ENCODE measurements at places on chromosomes 1 and 21.

- DNase-seq: no peak
These were observed 31.7 kb downstream of the ERICH3 start for GRCh38 chr1:74641876-74642275.

DNA sequence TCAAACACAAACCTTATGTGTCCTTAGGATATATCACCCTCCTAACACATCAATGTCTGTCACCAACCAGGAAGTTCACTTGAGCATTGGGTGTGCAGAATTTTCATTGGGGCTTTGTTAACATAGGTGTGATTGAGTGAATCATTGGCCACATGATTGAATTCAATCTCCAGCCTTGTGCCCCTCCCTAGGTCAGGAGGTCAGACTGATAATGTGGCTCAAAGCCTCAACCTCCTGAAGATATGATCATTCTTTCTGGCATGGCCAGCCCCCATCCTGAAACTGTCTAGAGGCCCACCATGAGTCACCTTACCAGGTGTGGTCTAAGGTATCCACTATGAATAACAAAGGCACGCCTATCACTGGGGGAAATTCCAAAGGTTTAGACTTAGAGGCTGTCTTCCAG lies 90.1 kb downstream of the PKN2 start:
- no peak for DNase-seq

DNA sequence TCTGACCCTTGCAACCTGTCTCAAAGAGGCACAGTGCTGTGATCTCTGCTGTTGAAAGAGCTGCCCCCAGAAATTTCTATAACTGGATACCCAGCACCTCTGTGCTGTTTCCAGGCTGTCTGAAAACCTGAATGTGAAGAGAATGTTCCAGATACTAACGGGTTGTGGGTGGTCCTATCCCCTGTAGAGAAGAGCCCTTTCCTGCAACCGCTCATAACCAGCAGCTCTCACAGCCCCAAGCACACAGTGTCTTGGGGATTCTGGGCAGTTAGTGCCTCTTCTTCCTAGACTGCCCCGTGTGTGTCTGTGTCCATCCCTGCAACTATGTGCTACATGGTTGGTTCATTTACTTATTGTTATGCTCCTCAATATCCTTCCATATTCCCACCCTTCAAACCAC lies 104.5 kb downstream of the SUSD4 start:
- no peak for DNase-seq

DNA sequence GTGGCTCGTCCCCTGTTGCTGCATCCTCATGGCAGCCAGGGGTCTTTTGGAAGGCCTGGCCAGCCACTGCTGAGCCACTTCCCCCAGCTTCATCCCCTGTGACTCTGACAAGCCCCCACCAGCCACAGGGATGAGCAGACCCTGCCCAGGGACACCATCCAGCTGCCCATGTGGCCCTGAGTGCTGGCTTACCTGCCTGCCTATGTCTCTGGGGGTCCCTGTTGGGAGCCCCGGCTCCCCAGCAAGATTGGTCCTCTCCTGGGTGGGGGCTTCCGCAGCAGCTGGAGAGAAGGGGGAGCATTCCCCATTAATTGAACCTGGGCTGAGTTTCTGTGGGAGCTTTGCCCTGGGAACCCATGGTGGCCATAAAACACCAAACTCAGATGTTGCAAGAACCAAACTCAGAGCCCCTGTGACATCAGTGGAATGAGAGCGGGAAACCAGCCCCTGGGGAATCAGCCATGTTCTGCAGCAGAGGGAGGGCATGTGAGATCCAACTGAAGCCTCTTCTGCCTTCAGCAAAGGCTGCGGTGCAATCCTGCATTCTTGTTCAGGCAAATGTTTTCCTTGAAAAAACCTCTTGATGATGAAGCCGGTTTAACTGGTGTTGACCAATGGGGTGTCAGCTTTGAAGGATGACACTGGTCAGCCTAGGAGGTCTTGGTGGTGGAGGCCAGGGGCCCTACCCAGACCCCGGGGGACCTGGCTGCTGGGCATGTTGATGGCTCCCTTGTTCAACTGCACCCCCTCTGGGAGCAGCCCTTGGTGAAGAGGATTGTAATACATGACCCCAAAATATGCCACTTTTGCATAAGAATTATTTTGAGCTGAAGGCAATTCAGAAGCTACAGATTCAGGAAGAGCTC lies 28.3 kb upstream of the COL18A1 start:
- DNase-seq: no peak

- no peak for DNase-seq
These were observed 139.7 kb downstream of the RERE start for GRCh38 chr1:8677782-8678181.

DNA sequence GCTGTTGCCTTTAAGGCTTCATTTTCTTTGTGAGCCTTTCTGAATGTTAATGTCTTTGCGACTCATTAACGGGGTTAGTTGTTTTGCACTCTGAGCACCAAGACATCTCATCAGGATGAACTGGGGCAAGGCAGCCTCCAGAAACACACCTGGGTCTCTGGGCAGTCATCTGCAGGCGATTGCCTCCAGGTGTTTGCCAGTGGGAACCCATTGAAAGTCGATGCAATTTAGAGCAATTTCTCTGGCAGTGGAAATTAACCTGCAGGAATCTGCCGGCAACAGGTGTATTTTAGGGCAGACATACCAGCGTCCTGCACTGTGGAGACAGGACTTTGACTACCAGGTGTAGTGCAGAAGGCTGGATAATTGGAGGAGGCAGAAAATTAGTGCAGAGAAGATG lies 661.0 kb upstream of the PTBP2 start:
- DNase-seq: no peak

GRCh38 chr1:1302006-1302430 lies 5.7 kb downstream of the ACAP3 start:
- no peak for DNase-seq

GRCh38 chr1:189958756-189959155 lies 518.9 kb downstream of the BRINP3 start:
- no peak for DNase-seq

GRCh38 chr1:160724465-160725242 lies 13.0 kb upstream of the CD48 start:
- DNase-seq: no peak

DNA sequence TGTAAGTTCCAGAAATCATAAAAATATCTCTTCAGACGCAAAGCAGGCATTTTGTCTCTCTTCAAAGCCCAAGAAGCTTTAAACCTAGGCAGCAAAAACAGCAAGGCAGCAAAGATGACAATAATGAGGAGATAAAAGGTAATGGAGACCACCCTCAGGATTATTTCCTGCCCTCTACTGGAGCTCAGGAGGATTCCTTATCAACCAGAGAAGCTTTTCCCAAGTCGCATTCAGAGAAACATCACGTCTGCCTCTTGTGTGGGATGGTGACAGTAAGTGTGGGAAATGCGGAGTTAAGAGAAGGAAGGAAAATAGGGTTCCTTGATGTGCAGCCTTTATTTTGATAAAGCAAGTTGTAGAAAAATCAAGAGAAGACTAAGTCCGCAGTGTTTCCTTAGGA lies 365.8 kb downstream of the RGS7 start:
- DNase-seq: no peak

GRCh38 chr1:89285745-89286380 lies 13.2 kb upstream of the GBP5 start:
- no peak for DNase-seq

DNA sequence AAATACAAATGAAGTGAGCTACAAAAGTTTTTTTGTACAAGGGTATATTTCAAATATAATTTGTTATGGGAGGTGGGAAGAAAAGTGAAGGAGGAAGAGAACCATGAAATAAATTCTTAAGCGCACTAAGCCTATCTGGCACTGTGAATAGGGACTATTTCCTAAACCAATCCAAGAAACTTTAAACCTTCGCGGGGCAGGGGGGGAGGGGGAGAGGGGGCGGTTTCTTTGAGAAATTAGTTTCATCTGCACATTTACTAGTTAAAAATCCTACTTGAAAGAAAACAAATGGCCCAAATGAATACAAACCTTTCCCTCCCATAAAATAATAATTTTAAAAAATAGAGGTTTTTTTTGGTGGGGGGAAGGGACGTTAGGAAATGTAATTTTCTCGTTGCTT lies 364 bp downstream of the GOLPH3L start:
- no peak for DNase-seq

DNA sequence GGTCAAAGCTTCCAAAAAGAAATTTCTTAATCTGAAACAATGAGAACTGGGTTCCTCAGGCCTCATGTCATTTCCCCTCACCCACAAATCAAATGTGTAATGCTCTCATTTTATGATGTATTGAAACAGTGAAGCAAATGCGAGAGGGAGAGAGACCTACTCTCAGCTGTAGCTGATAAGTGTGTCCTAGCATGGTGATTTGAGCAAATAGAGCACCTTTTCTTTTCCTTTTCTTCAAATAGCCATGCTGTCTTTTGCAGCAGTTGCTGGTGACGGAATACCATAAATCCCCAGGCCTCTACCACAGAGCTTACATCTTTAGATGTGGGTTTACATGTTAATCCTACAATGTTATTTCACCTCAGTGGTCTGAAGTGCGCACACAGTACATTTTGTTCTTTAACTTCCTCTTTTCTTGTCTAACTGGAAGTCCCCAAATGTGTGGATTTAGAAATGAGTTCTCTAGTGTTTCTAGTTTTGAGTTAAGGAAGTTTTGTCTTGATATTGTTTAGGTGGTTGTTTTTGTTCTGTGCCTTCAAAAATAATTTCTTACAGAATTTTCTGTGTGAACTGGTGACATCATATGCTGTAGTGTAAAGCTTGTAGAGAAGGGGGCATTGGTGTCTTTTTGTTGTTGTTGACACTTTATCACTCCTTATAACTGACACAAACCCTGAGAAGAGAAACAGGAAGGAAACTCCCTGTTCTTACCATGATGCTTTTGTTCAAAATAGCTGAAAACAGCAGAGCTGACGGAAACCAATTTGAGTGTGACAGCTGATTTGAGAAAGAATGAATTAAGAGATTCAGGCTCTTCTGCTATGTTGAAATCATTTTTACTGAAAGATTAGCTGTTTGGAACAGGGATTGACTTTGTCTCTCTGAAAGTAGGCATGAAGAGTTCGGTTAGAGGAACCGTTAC lies 12.2 kb downstream of the SMAP2 start:
- DNase-seq: no peak

DNA sequence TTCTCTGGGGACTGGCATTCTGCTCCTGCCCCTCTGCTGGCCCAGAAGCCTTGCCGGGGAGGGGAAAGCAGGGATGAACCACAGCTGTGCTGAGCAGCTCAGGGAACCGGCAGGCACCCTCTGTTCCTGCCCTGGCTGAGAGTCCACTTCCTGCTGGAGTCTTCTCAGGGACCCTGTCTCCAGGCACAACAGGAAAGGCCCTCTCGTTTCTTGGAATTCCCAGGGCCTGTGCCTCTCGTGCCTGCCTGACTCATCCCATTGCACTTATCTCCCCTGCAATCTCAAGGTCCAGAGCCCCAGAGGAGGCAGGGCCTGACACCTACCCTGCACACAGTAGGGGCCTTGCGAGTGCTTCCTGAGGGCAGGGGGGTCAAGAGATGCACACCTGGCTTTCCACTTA lies 1.1 kb upstream of the EDN2 start:
- no peak for DNase-seq

GRCh38 chr1:235628316-235629005 lies 21.1 kb downstream of the GNG4 start:
- DNase-seq: no peak

GRCh38 chr21:22438428-22439086 lies 1440.3 kb downstream of the NCAM2 start:
- no peak for DNase-seq

DNA sequence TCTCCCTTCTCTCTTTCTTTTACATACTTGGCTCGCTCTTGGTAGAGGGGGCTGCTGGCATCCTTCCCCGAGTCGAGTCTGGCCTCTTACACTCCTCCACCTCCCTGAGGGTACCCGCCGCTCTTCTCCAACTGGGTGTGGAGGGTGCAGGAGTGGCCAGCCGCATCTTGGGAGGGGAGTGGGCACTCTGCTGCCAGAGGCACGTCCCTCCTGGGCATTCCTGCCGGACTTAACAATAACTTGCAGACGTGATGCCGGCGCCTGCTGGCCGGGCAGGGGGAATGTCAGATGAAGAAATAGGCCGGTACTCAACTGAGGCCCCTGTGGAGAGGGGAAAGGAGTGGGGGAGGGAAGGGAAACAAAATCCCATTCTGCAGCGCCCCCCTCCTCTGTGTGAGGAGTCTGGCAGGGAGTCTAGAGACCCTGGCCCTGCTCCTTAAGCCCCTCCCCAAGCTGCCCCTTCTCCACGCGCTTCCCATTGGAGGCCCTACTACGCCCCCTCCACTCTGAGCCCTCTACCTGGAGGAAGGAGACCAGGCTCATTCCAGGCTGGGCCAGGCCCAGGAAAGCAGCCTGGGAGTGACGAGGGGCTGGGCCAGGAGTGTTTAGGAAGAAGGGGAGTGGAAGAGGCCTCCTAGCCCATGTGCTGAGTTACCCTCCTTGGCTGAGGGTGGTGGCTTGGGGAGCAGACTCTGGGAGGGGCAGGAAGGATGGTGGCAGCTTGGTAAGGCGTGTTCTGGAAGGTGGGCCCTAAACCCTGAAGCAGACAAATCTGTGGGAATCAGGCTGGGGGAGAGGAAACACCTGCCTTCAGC lies 1.8 kb downstream of the ATP2B4 start:
- DNase-seq: no peak

- DNase-seq: no peak
These were observed 70.8 kb downstream of the UBE2T start for GRCh38 chr1:202270871-202271326.

GRCh38 chr1:110982320-110982719 lies 18.6 kb upstream of the LRIF1 start:
- no peak for DNase-seq

GRCh38 chr1:247415423-247416361 lies at the start of gene NLRP3:
TSS of gene NLRP3 (plus strand) at chr1:247416173. CDS start at chr1:247418801, 2,628 bp downstream.
- no peak for DNase-seq

DNA sequence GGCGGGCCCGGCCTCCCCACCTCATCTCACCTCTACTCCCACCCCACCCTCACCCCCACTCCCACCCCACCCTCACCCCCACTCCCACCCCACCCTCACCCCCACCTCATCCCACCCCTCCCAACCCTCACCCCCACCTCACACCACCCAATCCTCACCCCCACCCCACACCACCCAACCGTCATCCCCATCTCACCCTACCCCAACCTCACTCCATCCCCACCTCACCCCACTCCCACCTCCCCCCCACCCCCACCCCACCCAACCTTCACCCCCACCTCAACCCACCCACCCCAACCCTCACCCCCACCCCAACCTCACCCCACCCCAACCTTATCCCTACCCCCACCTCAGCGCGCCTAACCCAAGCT lies 13.4 kb downstream of the A3GALT2 start:
- DNase-seq: no peak

- no peak for DNase-seq
These were observed 3.3 kb downstream of the CD46 start for GRCh38 chr1:207754974-207755700.

- DNase-seq: no peak
These were observed 70.8 kb downstream of the JAK1 start for GRCh38 chr1:64895500-64895899.

- DNase-seq: no peak
These were observed 14.7 kb downstream of the RUNX1 start for GRCh38 chr21:35034203-35034926.

All from GOT3 (cell line).